Activated naive CD8-positive, alpha-beta T cell treated with anti-CD3 and anti-CD28 coated beads for 36 hours (primary cell): ENCODE measurements at places on chromosomes 12 and 14. TPM values are rescaled to one million over a fixed set of nuclear protein-coding genes. Genes with fewer than 3 reads are reported as not detected.

Gene DBX2
- total RNA-seq: not detected

DNA sequence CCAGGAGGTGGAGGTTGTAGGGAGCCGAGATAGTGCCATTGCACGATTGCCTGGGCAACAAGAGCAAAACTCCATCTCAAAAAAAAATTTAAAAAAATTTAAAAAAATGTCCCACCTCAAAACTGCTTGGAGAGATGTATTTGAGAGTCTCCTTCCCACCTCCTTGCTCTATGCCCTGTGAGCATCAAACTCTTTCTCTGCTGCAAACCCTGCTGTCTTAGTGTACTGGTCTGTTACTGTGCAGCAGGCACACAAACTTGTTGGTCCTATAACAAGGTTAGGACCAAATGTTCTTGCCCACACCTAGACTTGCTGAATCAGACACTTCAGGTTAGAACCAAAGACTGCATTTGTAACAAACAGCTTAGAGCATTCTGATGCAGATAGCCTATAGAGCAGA, 153.5 kb upstream of the FUT8 start:
- no peak for DNase-seq
- no peaks in the 10 kb centered on the region for H3K36me3 ChIP-seq
- H3K4me3 ChIP-seq: no peak overlapping the region

DNA sequence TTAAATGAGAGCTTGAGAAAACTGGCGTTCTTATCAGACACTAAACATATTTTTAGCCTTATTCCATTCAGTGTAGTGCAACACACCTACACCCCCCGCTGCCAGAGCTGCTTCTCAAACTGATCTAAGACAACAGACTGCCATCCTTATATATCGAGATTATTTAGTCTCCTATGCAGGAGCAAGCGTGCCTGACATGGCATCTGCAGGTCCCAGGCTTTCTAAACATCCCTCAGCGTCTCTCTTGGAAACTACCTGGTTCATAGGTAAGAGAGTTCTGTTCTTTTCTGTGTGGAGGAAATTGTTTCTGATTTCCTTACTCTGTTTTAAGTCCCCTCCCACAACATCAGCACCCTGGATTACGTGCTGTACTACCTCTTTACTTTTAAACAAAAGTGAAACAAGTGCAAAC, 117.1 kb upstream of the PTPRB start:
- no peaks in the 10 kb centered on the region for H3K36me3 ChIP-seq
- H3K4me1 ChIP-seq: no peaks in the 10 kb centered on the region
- DNase-seq: no peak
- no peak overlapping the region for H3K4me3 ChIP-seq
- H3K27me3 ChIP-seq: peaks cover 25% of the 10 kb centered on the region

DNA sequence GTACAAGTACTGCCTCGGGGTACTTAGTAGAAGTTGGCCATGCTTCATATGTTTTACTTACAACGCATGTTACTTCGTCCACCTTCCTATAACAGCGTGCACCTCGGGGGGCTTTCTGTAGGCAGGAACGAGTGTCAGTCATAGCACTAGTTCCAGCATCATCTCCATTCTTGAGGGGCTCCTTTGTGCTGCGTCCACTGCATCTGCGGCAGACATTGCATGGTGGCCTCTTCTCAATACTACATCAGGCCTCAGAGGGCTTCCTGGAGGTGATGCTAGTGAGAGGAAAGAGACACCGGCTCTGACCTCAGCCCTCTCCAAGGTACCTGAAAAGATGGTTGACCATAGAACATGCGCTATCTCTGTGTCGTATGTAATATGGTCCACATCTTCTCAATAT, 121.2 kb upstream of the RTL1 start:
- no peak overlapping the region for H3K27ac ChIP-seq
- no peaks in the 10 kb centered on the region for H3K4me1 ChIP-seq
- no peak overlapping the region for H3K4me3 ChIP-seq
- peaks cover 17% of the 10 kb centered on the region for H3K27me3 ChIP-seq
- no peak for DNase-seq

Gene FAM161B
- total RNA-seq: 1.1 TPM

DNA sequence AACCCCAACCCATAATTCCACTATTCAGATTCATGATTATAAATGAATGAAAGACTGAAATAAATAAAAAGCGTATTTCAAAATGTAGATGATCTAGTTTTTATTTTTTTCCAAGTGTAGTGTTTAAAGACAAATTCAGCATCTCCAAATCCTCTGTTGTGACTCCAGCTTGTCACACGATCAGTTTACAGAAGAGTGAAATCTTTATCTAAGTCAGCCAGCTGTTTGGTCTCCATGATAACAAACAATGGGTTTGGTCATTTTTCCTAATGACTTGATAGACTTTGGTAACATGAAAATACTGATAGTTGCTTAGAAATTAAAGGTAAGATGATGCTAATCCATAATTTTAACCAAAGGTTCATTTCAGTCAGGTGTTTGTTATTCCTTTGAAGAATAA, 114.5 kb upstream of the RASSF8 start:
- no peak overlapping the region for H3K4me3 ChIP-seq
- no peaks in the 10 kb centered on the region for H3K36me3 ChIP-seq
- H3K4me1 ChIP-seq: no peaks in the 10 kb centered on the region
- DNase-seq: no peak
- no peak overlapping the region for H3K27ac ChIP-seq
- peaks cover 5% of the 10 kb centered on the region for H3K27me3 ChIP-seq

DNA sequence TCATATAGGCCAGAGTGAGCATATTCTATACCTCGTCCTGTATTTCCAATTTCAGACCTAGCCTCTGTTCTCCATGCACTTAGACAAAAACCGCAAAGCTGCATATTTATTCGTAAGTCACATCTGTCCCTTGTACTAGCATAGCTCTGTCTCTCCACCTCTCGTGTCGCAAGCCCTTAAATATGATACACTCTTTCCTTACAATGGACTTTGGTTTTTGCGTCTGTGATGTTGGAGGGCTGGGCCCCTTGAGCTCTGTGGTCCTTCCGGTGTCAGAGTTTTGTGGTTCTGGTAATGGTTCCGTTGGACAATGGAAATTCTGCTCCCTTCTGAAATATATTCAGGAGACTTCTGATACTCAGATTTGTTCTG, 11.3 kb downstream of the PRKCH start:
- peaks cover 50% of the 10 kb centered on the region for H3K36me3 ChIP-seq
- peak overlapping the region; percentile 98 for H3K27ac ChIP-seq
- no peaks in the 10 kb centered on the region for H3K27me3 ChIP-seq
- H3K4me1 ChIP-seq: peaks cover 78% of the 10 kb centered on the region
- H3K4me3 ChIP-seq: peak overlapping the region; percentile 75
- peak; percentile 49 for DNase-seq

- DNase-seq: no peak
- H3K36me3 ChIP-seq: peaks cover 29% of the 10 kb centered on the region
- H3K27ac ChIP-seq: peak overlapping the region; percentile 48
- no peaks in the 10 kb centered on the region for H3K27me3 ChIP-seq
- H3K4me3 ChIP-seq: no peak overlapping the region
- H3K4me1 ChIP-seq: peaks cover 41% of the 10 kb centered on the region
These were observed 88.6 kb downstream of the R3HDM2 start for GRCh38 chr12:57342207-57342691.
